ENCODE measurements at places on chromosomes 7 and 10.

DNA sequence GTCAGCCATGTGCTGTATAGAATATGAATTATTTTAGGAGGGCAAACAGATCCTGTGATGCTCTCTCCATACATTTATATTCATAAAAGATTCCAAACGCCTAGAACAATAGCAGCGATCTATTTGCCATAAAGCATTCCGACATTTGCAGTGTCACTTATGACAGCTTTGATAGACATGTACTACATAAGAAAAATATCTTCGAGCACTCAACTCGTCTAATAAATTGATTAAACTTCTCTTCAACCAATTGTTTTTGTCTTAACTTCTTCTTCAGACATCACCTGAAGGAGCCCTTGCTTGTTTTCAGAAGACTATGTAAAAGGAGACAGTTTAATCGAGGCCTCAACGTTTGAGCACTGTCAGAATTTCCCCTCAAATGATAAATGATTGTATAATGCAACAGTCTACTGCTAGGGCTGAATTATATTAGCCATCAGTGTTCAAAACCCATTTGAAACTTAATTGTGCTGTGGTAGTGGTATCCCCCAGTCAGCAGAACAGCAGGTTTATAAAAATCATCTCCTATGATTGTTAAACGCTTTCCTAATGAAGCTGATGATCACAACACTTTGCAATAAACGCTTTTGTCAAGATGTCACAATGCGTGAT is 158.0 kb upstream of the MGMT start:
- DNase-seq, result no peak

GRCh38 chr7:123220396-123220795 is 20.6 kb upstream of the SLC13A1 start:
- DNase-seq, result no peak

DNA sequence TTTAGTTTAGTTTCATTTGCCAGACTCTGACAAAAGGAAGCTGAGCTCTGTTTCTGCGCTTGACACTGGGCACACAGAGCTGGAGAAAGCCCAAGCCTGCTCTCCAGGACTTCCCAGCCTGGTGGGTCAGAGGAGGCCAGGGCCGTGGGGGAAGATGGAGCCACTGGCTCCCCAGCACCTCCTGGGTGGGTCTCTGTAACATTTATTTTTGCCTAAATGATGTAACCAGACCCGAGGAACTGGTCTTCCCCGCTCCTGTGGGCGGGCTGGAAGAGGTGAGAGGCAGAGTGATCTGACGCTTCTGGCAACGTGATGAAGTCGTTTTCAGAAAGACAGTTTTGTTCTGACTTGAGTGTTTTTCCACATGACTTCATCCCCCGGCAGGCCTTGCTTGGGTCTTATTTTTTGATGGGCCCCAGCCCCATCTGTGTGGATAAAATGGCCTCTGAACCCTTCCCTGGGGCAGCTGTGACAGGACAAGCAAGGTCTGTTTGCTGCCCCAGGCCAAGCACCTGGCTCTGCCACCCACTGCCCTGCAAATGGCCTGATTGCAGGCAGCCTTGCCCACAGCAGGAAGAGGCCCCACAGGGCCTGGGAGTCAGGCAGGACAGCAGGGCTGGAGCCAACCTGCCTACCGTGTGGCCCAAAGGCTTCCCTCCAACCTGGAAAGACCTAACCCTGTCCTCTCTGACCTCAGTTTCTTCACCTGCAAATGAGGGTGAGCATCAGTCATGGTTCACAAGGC is 304.9 kb upstream of the ZMIZ1 start:
- DNase-seq, result peak; percentile 44

GRCh38 chr10:60662917-60663614 is 115.2 kb upstream of the CDK1 start:
- no peak for DNase-seq

- no peak for DNase-seq
Measured at GRCh38 chr7:142554560-142555532, 194.4 kb upstream of the PRSS1 start.

DNA sequence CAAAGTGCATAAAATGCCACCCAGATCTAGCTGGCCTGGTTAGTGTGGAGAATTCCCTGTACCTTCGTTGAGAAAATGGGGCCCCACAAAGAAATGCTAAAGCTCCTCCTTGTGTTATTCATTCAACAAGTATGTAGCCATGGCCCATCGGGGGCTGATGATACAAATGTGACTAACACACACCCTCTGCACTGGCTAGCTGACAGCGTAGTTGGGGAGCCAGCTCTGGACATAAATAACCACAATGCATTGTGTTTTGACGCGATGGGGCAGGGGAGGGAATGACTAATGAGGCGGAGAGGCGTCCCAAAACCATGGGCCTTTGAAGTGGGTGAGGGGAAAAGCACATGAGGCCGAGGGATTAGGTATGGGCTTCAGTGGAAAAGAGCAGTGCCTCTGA is 28.2 kb upstream of the ASL start:
- DNase-seq, result no peak

DNA sequence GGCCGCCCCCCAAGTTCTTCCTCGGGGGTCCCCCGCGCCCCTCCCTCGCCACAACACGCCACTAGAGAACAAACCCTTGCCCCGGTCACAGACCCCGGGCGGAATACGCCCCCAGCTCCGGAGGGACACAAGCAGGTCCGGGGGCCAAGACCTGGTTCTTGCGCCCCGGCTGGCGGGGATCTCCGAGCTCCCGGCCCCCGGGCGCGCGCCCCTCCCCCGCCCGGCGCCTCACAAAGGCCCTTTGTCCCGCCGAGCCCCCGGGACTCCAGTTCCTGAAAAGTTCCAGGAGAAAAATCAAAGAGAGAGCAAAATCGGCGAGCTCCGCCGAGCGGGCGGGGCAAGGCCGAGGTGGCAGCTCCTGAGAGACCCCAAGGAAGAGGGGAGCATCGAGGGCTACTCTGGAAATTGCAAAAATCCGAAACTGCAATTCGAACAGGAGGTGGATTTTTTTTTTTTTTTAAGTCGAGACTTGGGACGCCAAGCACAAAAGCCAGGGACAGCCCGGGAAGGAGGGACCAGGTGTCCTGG is 4.0 kb downstream of the TNRC18 start:
- no peak for DNase-seq

DNA sequence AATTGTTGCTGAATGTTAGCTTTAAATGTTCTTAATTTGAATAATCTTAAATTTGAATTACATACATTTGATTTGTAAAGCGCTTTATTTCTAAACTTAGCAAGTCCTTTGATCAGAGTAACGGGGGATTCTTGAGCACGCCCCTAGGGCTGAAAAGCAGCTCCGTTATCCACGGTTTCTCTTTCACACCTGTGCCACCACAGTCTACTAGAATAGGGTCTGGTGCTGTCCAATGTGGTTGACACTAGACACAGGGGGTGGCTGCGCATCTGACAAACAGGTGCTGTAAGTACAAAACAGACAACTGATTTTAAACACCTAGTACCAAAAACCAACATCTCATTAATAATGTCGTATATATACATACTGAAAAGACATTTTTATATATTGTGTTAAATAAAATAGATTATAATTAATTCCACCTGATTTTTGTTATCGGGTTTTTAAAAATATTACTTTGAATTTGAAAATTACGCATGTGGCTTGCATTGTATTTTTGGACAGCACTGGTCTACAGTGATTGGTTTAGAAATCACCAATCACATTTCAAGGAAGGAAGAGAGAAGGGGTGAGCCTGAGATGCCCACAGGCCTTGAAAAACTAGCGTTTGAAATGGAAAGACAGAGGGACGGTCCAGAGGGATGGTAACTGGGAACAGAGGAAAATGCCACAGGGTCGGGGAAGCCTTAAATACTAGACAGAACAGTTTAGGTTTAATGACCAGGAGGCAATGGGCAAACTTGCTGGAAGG is 7.3 kb downstream of the SEPHS1 start:
- DNase-seq, result peak; percentile 14

GRCh38 chr7:98826387-98826786 is 43.4 kb downstream of the TMEM130 start:
- no peak for DNase-seq

DNA sequence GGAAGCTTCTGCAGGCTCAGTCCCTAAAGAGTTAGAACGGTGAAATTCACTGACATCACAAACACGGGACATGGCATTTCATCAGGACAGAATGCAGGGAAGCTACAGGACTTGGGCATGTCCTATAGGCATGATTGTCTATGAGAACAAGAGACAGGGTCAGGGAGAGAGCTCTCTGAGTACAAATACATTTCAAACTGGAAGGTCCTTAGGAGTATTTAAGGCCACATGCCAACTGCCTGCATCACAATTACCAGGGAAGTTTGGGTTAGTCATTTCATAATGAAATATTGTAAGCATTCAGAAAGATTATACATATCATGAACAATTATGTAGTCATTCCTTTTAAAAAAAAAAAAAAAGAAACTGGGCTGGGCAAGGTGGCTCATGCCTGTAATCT is 71.3 kb downstream of the CREB3L2 start:
- no peak for DNase-seq

DNA sequence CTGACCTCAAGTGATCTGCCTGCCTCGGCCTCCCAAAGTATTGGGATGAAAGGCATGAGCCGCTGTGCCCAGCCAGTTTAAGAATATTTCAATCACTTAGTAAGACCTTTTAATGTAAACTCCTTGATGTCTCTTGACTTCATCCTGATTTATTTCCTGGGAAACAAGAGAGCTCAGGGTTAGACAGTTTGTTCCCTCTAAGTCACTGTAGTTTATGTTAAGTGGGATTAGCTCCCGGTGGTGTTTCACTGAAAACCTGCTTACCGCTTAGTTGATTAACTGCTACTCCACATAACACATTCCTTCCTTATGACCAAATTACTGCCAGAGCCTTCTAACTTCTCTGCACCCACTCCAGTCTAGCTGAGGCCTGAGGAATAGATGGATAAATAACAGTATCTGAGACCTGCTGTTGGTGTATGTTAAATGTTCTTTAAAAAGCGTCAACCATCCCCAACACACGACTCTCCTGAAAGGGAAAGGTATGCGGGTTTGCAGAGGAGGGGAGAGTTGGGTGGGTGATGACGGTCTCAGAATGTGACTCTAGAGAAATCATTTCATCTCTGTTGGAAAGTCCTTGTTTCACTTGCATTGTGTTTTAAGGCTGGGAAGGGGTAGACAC is 48.7 kb downstream of the CREB3L2 start:
- DNase-seq, result no peak

DNA sequence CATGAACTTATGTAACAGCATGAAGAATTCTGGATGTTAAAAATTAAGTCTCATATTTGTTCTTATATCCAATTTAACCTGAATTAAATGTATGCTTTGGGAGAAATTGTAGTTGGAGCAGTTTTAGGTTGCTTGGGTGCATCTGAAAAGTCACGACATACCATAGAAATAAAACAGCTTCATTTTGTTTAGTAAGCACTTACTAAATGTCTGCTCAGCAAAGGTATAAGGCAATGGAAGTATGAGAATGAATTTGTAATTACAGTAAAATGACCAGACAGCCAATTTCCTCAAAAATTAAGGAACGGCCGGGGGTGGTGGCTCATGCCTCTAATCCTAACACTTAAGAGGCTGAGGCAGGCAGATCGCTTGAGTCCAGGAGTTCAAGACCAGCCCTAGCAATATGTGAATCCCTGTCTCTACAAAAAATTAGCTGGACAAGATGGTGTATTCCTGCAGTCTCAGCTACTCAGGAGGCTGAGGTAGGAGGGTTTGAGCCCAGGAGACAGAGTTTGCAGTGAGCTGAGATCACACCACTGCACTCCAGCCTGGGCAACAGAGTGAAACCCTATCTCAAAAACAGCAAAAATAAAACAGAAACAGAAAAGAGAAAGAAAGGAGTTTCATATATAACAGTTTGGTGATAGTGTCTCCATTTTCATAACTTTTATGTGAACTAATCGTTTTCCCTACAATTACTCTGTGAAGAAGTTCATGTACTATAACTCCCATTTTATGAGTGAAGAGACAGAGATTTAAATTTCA is 47.2 kb upstream of the KLF6 start:
- DNase-seq, result no peak

DNA sequence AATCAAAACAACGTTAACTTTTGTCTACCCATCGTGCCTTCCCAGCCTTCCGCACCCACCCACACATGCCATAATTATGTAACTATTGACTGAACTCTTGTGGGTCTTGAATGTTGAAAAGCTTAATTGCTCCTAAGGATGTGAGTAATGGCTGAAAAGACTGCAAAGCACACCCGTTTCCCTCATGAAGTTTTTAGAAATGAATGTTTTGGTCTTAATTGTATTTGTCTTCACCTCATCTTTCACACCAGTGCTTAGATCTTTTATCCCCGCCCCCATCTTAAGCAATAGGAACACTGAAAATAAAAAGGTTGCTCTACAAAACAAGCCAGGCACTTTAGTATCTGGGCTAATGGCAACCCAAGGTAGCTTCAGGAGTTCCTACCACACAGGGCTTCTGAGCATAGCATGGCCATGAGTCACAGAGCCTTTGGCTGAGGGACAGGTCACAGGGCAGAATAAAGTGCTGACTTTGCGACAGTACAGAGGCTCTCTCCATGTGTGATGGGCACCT is 690.5 kb downstream of the PARD3 start:
- DNase-seq, result no peak

DNA sequence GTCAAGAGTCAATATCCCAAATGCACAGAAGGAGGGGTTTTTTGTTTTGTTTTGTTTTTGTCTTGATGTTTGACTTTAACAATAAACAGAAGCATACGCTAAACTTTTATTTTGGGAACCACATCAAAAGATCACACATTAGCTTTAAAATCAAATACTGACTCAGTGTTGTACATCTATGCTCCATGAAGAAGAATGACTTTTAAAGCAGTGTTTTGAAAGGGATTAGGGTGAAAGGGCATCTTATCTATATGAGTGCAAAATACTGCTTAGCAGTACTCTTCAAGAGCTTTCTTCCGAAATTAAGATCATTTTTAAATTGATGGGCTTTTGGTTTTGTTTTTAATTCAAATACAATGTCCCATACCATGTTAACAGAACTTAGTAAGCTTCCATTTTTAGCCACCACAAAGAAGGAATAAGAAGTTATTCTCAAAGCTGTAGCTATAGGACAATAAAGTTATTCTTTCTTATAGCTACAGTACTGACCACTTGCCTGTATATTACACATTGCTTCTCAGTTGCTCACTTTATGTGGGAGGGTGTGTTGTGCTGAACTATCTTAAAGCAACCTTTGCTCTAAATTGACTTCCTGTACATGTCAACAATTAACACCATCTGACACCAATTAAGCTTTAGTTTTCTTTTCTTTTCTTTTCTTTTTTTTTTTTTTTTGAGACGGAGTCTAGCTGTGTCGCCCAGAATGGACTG is 144.3 kb upstream of the KAT6B start:
- no peak for DNase-seq

DNA sequence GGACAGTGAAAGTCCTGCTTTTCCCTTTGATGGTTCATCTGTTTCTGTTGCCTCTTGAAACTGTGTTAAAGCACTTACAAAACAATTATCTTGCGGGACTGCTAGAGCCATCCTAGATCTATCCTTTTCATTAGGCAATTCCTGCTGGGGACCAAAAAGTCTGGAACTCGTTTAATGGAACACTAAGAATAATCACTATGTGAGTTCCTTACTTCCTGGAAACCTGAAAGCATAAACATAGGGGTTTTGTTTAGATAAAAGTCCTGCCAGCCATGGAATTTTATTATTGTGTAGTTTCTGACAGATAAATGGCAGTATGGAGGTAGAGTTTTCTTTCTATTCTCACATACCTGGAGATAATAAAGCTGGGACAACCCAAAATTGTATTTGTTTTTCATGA is 1133.3 kb downstream of the SORCS3 start:
- no peak for DNase-seq

Data from stimulated activated CD4-positive, alpha-beta T cell treated with anti-CD3 and anti-CD28 coated beads, Interleukin-4, amount 100 ng/mL, for 24 hours (primary cell).